ENCODE measurements at places on chromosomes 12 and 14.

- DNase-seq, result no peak
These were observed 21.6 kb downstream of the DAD1 start for GRCh38 chr14:22567437-22567836.

DNA sequence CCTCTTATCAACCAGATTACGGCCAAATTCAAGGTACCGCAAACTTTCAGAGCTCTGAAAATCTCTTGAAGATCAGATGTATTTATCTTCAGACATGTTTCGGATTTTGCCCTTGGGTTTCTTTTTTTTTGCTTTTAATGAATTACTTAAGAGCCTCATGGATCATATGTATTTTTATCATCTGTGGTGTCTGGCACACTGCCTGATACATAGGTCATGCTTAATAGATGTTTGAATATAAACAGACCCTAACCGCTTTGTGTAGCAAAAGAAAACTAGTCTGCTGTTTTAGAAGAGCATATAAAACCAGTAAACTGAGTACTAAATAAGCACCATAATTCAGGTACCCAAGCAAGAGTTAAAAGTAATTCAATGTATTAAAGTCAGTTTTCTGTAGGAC, 20.1 kb upstream of the TBK1 start:
- DNase-seq, result no peak

- no peak for DNase-seq
These were observed 10.3 kb upstream of the LRP1-AS start for GRCh38 chr12:57157588-57158173.

GRCh38 chr12:67752226-67752732, 103.7 kb downstream of the DYRK2 start:
- DNase-seq, result no peak

GRCh38 chr12:83823386-83824045, 1089.1 kb downstream of the SLC6A15 start:
- no peak for DNase-seq

DNA sequence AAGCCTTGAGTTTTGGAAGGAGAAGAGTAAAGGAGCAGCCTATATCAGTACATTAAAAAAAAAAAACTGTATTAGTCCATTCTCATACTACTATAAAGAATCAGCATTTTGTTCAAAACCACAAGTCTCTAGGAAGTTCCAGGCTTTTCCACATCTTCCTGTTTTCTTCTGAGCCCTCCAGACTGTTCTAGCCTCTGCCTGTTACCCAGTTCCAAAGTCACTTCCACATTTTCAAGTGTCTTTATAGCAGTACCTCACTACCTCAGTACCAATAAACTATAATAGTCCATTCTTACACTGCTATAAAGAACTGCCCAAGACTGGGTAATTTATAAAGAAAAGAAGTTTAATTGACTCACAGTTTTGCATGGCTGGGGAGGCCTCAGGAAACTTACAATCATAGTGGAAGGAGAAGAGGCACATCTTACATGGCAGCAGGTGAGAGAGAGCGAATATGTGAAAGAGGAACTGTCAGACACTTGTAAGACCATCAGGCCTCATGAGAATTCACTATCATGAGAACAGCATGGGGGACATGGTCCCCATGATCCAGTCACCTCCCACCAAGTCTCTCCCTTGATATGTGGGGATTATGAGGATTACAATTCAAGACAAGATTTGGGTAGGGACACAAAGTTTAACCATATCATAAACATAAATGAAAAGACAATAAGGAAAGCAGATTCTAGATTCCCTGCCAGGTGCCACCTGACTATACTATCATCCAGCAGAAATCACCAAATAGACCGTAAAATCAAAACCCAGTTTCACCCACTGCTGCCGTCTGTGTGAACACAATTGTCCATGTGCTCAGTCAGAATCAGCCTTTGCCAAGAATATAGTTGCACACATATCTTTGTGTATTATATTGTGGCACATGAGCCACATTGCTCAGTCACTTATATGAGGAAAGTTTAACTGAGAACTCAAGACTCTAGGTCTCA, 27.8 kb downstream of the TOGARAM1 start:
- no peak for DNase-seq

GRCh38 chr12:86429824-86430223, 173.6 kb upstream of the MGAT4C start:
- DNase-seq, result no peak

GRCh38 chr12:116455540-116456329, 103.4 kb upstream of the MAP1LC3B2 start:
- DNase-seq, result no peak

- no peak for DNase-seq
These were observed 32.1 kb downstream of the DEPDC4 start for GRCh38 chr12:100234591-100235304.

DNA sequence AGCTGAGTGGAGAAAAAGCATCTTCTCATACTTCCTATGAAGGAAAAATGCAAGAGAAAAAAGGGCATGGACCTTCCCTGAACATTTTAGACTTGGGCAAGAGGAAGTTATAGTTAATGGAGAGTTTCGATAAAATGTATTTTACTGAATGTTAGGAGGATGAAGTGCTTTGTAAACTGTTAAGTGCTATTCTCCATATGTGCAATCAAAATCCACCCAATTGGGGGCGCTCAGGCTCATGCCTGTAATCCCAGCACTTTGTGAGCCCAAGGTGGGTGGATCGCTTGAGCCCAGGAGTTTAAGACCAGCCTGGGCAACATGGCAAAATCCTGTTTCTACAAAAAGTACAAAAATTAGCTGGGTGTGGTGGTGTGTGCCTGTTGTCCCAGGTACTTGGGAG, 1.9 kb upstream of the CNPY2 start:
- no peak for DNase-seq

GRCh38 chr12:124566161-124566996, 1.0 kb downstream of the NCOR2 start:
- DNase-seq, result peak; percentile 56

DNA sequence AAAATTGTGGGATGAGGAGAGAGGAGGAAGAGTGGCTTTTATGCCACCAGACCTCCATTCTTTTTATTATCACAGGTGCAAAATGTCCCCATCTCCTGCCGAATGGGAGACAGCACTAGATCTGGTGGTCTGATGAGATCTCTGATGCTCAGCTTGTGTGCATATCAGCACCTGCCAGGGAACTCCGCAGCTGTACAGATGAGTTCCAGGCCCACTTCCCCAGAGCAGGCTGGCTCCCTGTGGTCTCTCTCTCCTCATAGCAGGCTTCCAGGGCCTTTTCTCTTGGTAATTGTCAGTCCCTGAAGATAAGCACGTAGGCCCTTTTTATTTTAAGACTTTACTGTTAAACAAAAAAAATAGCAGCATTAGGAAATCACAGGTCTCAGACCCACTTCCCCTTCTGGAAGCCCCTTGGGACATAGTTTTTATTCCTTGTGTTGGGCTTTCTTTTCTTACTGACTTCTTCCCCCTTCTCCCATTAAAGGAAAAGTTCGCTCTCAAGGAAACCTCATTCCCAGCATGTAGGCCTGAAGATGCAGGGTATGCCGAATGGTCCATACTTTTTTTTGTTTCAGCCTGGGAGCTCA, 4.5 kb upstream of the TBC1D30 start:
- no peak for DNase-seq

Data from effector memory CD4-positive, alpha-beta T cell (primary cell).